ENCODE measurements at places on chromosomes 2 and 18. TPM values are rescaled to one million over a fixed set of nuclear protein-coding genes. Genes with fewer than 3 reads are reported as not detected.
A peak's percentile ranks its signal among the peaks of the same experiment; 100 is the strongest.

Gene MLPH
- 30.3 TPM for total RNA-seq

Gene PMAIP1
- total RNA-seq = not detected

Gene MDH1
- 61.2 TPM for total RNA-seq

Gene ANTXR1
- total RNA-seq = 11.2 TPM

Gene CENPA
- total RNA-seq = not detected

Gene SCYGR4
- not detected for total RNA-seq

Gene PTPRN
- total RNA-seq = 19.8 TPM

Gene RFX8
- total RNA-seq = not detected

Gene GPR155
- total RNA-seq = 8.6 TPM

DNA sequence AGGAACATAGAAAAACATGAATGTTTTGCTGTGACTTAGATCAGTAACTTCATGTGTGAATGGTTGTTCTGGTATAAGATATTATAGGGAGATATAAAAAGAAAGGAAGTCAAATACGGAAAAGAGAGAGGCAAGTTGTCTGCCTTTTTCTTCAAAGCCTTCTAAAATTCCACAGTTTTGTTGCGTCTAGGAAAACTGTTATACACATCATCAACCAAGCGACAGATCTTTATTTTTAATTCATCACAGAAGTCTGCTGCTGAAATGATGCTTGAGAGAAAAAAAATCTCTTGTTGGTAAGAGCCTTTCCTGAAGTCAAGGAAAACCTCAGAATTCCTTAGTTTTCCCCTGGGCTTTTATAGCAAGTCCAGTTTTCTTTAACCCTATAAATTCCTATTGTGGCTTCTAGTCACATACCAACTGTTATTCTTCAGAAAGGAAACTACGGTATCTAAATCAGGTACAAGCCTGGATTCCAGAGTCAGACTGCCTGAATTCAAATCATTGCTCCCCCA, 36.3 kb upstream of the TANC1 start:
- no peaks in the 10 kb centered on the region for H3K36me3 ChIP-seq
- no peak for DNase-seq
- H3K27ac ChIP-seq = no peak overlapping the region

GRCh38 chr2:236871500-236872001, 214.1 kb upstream of the COPS8 start:
- H3K27me3 ChIP-seq = no peaks in the 10 kb centered on the region
- no peaks in the 10 kb centered on the region for H3K36me3 ChIP-seq
- peaks cover 8% of the 10 kb centered on the region for H3K4me1 ChIP-seq
- no peak overlapping the region for H3K4me3 ChIP-seq
- no peak for DNase-seq

DNA sequence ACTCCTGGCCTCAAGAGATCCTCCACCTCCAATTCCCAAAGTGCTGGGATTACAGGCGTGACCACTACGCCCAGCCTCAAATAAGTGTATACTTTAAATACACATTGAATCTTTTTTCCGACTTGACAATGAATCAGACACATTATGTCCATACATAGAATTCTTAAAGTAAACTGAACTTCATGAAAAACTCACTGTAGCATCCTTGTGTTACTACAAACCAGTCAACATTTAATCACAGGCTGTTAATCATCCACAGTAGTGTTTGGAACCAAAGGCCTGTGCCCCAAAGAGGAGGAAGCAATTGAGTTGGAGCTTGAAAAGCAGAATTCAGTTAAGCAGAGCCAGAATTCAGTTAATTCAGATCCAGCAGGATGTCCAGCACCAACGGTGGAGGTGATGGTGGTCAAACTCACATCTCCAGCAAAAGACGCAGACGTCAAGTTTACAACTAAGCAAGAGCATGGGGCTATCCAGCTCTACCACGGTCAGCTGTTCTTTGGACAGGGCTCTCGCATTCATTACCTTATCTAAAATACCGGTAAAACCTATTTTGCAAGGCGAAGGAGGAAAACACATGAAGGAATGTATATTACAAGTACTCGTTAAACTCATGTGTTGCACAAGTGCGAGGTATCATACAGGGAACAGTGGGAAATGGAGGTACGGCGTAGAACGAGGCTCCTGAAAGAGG, 1.2 kb downstream of the SLC39A6 start:
- H3K27me3 ChIP-seq = no peaks in the 10 kb centered on the region
- peaks cover 33% of the 10 kb centered on the region for H3K4me1 ChIP-seq
- peak overlapping the region; percentile 86 for H3K4me3 ChIP-seq
- no peak for DNase-seq

GRCh38 chr2:30695749-30696148, 111.5 kb downstream of the CAPN13 start:
- H3K4me3 ChIP-seq = no peak overlapping the region
- no peaks in the 10 kb centered on the region for H3K4me1 ChIP-seq
- no peak for DNase-seq
- no peaks in the 10 kb centered on the region for H3K27me3 ChIP-seq
- no peak overlapping the region for H3K27ac ChIP-seq

DNA sequence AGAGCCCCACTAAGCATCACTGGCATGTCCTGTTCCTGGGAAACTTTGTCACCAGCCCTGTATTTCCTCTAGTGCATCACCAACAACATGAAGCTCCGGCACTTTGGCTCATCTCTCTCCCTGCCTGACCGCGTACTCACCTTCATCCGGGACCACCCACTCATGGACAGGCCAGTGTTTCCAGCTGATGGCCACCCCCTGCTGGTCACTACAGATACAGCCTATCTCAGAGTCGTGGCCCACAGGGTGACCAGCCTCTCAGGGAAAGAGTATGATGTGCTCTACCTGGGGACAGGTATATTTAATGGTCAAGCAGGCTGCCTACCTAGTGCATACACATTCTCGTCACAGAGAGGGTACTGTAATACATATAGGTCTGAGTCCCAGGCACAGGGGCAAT, 21.0 kb downstream of the SEMA4F start:
- no peak for DNase-seq
- H3K4me3 ChIP-seq = no peak overlapping the region
- no peaks in the 10 kb centered on the region for H3K4me1 ChIP-seq
- H3K27ac ChIP-seq = no peak overlapping the region

DNA sequence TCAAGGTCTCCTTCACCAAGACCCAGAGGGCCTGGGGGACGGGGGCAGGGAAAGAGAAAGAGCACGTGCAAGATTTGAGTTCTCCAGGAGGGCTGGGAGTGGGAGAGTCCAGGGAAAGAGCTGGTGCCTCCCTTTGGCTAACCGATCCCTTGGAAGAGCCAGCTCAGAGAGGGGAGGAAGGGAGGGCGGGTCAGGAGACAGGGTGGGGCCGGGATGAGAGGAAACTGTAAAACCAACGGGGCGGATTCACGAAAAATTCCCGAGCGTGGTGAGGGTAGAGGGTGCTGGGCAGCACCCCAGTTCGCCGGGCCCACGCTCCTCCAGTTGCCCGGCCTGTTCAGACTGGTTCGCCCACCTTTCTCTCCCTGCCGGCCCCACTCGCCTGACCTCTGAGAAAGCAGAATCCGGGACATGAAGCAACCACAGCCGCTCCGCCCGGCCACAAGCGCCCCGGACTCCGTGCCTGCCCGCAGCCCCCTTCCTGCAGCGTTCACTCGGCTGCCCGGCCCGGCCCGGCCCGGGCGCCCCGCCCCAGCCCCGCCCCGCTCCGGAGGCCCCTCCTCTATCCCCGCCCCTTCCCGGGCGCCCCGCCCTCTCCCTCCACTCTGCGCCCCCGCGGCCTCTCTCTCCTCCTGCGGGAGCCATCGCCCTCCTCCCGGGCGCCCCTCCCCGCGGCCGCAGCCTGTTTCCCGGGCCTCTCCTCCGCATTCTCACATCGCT, 230.9 kb upstream of the SMAD2 start:
- peaks cover 32% of the 10 kb centered on the region for H3K4me1 ChIP-seq
- H3K27ac ChIP-seq = peak overlapping the region; percentile 86
- no peaks in the 10 kb centered on the region for H3K36me3 ChIP-seq
- H3K27me3 ChIP-seq = no peaks in the 10 kb centered on the region
- H3K4me3 ChIP-seq = peak overlapping the region; percentile 42
- DNase-seq = peak; percentile 84

- no peak for DNase-seq
- no peaks in the 10 kb centered on the region for H3K4me1 ChIP-seq
- no peak overlapping the region for H3K4me3 ChIP-seq
- no peaks in the 10 kb centered on the region for H3K36me3 ChIP-seq
- no peak overlapping the region for H3K27ac ChIP-seq
Observed at GRCh38 chr18:23593720-23594119, 7.4 kb upstream of the NPC1 start.

DNA sequence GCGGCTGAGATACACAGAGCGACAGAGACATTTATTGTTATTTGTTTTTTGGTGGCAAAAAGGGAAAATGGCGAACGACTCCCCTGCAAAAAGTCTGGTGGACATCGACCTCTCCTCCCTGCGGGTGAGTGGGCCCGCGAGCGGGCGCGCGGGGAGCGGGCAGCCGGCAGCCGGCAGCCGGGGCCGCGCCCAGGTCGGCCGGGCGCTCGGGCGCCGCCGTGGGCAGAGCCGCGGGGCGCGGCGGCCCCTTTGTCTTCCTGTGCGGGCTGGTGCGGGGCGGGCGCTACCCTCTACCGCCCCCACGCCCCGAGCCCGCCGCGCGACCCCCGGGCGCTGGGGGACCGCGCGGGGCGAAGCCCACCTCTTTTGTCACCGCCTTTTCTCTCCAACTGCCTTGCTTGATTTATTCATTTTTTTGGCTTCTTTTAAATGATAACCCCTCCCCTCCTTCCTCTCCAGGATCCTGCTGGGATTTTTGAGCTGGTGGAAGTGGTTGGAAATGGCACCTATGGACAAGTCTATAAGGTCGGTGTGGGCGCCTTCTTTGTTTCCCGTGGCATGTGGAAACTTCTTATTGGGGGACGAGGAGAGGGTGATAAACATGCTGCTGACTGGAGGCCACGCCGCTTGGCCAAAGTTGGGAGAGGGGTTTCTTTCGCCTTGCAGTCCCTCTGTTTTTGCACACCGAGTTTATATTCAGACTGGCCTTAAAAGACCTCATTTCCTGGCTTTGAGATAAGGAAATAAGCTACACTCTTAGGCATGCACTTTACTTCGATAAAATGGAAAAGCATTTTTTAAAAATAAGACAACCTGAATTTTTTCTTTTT, 722 bp downstream of the MAP4K4 start:
- H3K4me1 ChIP-seq = peaks cover 34% of the 10 kb centered on the region
- H3K27me3 ChIP-seq = no peaks in the 10 kb centered on the region
- H3K27ac ChIP-seq = peak overlapping the region; percentile 36
- DNase-seq = peak; percentile 22
- peak overlapping the region; percentile 10 for H3K4me3 ChIP-seq

DNA sequence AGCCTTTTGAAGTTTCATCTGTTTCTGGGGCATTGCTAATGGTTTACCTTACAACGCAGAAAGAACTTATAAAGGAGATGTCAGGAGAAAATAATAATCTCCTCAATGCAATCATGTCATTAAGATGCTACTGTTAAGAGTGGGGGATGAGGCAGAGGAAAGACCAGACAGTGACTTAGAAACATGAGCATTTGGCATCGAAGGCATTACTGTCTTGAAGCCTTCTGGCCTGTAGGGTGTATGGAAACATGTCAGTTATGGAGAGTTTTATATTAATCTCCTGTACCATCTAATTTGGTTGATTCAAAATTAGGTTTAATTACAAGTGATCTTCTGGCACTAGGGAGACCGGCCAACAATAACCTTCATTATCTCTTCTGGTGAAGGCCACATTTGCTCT, 32.5 kb downstream of the CDC42EP3 start:
- no peak for DNase-seq
- H3K36me3 ChIP-seq = no peaks in the 10 kb centered on the region
- no peaks in the 10 kb centered on the region for H3K4me1 ChIP-seq
- no peak overlapping the region for H3K4me3 ChIP-seq

- DNase-seq = no peak
- no peak overlapping the region for H3K4me3 ChIP-seq
- H3K27me3 ChIP-seq = no peaks in the 10 kb centered on the region
- peaks cover 89% of the 10 kb centered on the region for H3K4me1 ChIP-seq
- no peaks in the 10 kb centered on the region for H3K36me3 ChIP-seq
Observed at GRCh38 chr2:177257471-177257870, 7.1 kb downstream of the NFE2L2 start.

- no peak overlapping the region for H3K27ac ChIP-seq
- no peaks in the 10 kb centered on the region for H3K36me3 ChIP-seq
- DNase-seq = no peak
- H3K27me3 ChIP-seq = no peaks in the 10 kb centered on the region
- no peaks in the 10 kb centered on the region for H3K4me1 ChIP-seq
Observed at GRCh38 chr18:74778191-74778847, 180.6 kb downstream of the ZNF407 start.

- H3K27ac ChIP-seq = no peak overlapping the region
- no peak overlapping the region for H3K4me3 ChIP-seq
- no peaks in the 10 kb centered on the region for H3K36me3 ChIP-seq
- no peaks in the 10 kb centered on the region for H3K4me1 ChIP-seq
- no peaks in the 10 kb centered on the region for H3K27me3 ChIP-seq
Observed at GRCh38 chr2:166900700-166901099, 12.4 kb downstream of the XIRP2 start.

DNA sequence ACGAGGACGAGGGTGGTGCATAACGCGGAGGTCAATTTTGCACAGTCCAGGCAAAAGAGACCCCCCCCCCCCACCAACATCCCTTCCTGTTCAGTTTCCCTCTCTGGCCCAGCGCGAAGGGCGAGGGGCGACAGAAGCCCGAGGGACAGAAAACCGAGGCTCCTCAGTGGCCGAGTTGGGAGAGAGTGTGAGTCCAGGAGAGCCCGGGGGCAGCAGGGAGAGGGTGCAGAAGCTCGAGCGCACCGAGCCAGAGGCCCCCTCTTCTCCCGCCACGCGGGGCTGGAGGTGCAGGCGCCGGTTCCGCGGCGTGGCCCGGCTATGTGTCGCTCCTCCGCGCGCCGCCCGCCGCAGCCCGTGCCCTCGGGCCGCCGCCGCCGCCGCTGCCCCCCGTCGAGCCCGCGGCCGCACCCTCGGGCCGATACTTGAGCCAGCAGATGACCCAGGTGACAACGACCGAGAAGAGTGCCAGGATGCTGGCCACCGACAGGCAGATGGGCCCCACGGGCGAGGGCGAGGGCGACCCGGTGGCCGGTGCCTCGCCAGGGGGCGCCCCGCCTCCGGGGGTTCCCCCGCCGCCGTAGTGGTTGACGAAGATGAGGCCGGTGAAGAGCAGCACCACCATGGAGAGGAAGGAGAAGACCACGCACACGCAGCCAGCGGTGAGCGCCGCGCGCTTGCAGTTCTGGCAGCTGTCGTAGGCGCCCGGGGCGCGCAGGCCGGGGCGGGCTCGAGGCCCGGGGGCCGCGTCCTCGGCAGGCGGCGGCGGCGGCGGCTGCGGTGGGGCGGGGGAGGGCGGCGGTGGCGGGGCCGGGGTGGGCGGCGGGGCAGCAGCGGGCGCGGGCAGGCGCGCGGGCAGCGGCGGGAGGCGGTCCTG, 20.2 kb upstream of the PAX3 start:
- H3K27me3 ChIP-seq = peaks cover 7% of the 10 kb centered on the region
- H3K27ac ChIP-seq = no peak overlapping the region
- no peaks in the 10 kb centered on the region for H3K36me3 ChIP-seq
- H3K4me1 ChIP-seq = peaks cover 21% of the 10 kb centered on the region
- DNase-seq = no peak
- no peak overlapping the region for H3K4me3 ChIP-seq

GRCh38 chr2:100260712-100261620, 61.3 kb downstream of the LONRF2 start:
- DNase-seq = peak; percentile 62
- no peaks in the 10 kb centered on the region for H3K4me1 ChIP-seq
- H3K4me3 ChIP-seq = no peak overlapping the region
- no peaks in the 10 kb centered on the region for H3K36me3 ChIP-seq
- H3K27me3 ChIP-seq = no peaks in the 10 kb centered on the region

- H3K27me3 ChIP-seq = no peaks in the 10 kb centered on the region
- no peak overlapping the region for H3K4me3 ChIP-seq
- DNase-seq = no peak
- H3K4me1 ChIP-seq = peaks cover 6% of the 10 kb centered on the region
- H3K27ac ChIP-seq = no peak overlapping the region
Observed at GRCh38 chr2:221102896-221103688, 469.0 kb downstream of the EPHA4 start.

All from body of pancreas (tissue), 4 donors.